ENCODE measurements at places on chromosomes 2 and 18.

GRCh38 chr2:149924028-149924427 is 336.5 kb upstream of the MMADHC start:
- no peak for DNase-seq

- no peak for DNase-seq
Observed at GRCh38 chr2:112600634-112601033, 16.2 kb downstream of the CHCHD5 start.

DNA sequence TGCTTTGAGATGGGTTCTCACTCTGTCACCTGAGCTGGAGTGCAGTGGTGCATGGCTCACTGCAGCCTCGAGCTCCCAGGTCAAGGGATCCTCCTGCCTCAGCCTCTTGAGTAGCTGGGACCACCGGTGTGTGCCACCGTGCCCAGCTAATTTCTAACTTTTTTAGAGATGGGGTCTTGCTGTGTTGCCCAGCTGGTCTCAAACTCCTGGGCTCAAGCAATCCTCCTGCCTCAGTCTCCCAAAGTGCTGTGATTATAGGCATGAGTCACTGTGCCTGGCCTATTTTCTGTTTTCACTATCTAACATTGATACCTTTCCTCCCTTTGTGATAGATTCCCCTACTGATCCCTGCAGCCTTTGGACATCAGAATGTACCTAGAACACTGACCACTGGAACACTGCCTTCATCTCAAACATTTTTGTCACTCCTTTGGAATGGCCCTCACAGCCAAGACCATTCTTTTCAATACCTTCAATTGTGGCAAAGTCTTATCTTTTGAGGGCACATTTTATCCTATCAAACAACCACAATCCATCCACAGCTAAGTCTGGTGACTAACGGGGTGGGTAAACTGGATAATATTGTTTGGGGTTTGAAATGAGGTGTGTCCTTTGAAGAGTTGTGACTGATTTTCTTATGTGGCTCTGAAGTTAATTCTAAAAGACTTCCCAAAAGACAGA is 43.7 kb downstream of the EPAS1 start:
- no peak for DNase-seq

GRCh38 chr18:78765142-78765541 is 214.5 kb upstream of the SALL3 start:
- DNase-seq = no peak

- no peak for DNase-seq
Observed at GRCh38 chr2:76050196-76050595, 339.5 kb upstream of the GCFC2 start.

DNA sequence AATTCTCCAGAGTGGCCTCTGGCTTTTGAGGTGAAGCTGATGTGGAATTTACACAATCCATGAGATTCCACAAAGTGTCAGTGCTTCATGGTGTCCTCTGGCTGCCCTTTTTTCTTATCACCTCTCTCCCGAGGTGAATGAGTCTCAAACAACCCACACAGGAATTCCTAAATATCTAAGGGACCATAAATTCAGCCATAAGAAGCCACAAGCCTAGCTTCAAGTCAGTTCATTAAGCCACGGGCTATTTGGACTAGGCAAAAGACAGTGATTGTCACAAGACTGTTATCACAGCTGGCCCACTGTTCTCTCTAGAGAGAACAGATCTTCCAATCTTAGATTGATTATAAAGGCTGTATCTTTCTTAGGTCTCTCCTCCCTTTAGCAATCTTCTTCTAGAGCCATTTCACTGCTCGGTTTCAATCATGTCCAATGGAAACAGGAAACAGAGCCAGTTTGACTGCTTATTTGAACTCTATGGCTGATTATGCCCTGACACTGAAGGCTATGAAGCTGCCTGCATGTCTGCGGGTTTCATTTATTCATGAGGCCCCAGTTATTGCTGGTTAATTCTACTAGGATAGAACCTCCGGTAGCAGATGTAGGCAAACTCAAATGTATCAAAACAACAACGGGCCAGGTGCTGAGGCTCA is 4.1 kb downstream of the NEMP2 start:
- no peak for DNase-seq

- no peak for DNase-seq
Observed at GRCh38 chr2:11263177-11263576, 81.3 kb downstream of the ROCK2 start.

GRCh38 chr18:51251625-51252024 is 54.1 kb upstream of the MEX3C start:
- no peak for DNase-seq

- DNase-seq = no peak
Observed at GRCh38 chr2:150100336-150100735, 387.1 kb downstream of the RND3 start.

DNA sequence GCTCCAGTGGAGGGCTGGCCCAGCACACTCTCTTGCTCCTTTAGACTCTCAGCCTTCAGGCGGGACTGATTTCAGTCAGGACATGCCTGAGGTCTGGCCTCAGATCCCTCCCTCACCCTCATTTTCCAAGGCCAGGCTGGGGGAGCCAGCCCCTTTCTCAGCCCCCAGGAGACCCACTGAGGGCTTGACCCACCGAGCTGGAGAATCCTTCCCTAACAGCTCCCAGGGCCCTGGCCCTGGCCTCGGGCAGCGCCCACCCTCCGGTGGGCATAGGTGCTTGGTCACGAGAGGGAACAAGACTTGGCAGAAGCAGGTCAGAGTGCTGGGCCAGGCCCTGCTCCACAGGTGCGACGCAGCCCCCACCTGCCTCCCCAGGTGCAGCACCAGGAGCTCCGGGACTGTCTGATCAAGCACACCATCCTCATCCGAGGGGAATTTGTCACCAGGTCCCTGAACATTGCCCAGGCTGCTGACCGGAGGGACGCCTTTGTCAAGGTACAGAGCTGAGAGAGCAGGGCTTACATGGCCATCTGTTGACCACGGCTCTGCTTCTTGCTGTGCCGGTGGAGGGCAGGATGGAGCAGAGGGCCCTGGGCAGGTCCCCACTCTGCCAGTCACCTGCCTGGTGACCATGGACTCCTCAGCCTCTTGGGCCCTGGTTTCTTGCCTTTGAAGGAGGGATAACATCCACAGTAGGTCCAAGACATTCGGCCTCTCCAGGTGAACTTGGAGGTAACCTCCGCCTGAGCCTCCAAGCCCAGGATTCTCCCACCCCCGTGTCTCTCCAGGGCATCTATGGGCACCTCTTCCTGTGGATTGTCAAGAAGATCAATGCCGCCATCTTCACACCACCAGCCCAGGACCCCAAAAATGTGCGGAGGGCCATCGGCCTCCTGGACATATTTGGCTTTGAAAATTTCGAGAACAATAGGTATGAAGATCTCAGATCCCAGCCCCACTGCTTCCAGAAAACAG is 46.3 kb downstream of the MYO7B start:
- DNase-seq = no peak

GRCh38 chr2:52054824-52055223 is 1022.9 kb upstream of the NRXN1 start:
- DNase-seq = no peak

- DNase-seq = no peak
Observed at GRCh38 chr2:14647714-14648113, 15.2 kb downstream of the LRATD1 start.

DNA sequence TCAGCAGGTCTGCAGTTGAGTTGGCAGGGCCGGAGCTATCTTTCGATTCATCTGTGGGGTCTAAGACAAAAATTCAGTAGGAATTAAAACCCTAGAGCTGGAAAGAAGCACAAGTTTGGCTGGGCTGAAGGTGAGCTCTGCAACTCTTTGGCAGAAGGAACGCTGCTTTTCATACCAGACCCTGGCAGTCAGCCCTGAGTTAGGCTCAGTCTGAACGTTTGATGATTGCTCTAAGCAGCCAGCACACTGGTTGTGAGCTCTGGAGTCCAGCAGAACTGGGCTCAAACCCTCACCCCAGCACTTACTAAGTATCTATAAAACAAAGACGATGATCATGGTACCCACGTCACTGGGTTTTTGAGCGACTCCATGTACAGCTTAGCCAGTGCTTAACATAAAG is 192.5 kb downstream of the TNS1 start:
- no peak for DNase-seq

GRCh38 chr2:77579076-77579769 is 57.0 kb upstream of the LRRTM4 start:
- no peak for DNase-seq

- DNase-seq = no peak
Observed at GRCh38 chr2:199710551-199710950, 140.4 kb downstream of the FTCDNL1 start.

DNA sequence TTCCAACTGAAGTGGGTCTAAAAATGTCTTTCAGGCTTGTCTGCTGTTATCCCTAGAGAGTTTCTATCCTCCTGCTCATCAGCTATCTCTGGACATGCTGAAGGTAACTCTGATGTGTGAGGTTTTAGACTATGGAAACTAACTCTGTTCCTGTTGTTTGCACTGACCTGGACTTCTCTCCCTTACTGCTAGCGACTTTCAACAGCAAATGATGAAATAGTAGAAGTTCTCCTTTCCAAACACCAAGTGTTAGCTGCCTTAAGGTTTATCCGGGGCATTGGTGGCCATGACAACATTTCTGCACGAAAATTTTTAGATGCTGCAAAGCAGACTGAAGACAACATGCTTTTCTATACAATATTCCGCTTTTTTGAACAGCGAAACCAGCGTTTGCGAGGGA is 26.9 kb downstream of the RMC1 start:
- no peak for DNase-seq

GRCh38 chr18:66334534-66334933 is 269.4 kb downstream of the CDH19 start:
- no peak for DNase-seq

GRCh38 chr2:148096012-148096411 is 75.1 kb downstream of the MBD5 start:
- DNase-seq = no peak

DNA sequence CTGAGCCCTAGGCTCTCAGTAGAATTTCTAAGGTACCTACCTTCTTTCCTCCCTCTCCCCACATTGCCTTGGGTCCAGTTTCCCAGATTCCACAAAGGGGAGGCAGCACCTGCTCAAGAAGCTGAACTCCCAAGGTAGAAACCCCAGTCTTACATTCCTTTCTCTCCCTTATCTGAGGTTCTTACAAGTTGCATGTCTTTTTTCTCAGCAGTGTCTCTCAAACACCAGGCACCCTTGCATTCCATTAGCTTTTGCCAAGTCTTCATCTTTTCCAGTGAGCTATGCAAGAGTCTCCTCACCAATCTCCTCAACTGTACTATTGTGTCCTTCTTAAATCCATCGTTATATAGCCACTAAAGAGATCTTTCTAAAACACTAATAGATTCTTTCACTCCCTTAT is 4.1 kb upstream of the NT5C1B start:
- DNase-seq = no peak

DNA sequence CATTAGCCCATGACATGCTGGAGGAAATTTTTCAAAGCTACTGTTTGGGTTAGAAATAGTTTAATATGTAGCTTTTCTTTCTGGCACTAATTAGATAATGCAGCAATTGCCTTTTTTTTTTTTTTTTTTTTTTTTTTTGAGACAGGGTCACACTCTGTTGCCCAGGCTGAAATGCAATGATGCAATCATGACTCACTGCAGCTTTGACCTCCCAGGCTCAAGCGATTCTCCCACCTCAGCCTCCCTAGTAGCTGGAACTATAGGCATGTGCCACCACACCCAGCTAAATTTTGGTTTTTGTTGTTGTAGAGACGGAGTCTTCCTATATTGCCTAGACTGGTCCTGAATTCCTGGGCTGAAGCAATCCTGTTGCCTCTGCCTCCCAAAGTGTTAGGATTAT is 136.2 kb downstream of the SP100 start:
- no peak for DNase-seq

GRCh38 chr2:38207168-38207567 is 131.2 kb upstream of the CYP1B1 start:
- DNase-seq = peak; percentile 62

GRCh38 chr2:170747921-170748320 is 22.3 kb upstream of the ERICH2 start:
- DNase-seq = peak; percentile 49

DNA sequence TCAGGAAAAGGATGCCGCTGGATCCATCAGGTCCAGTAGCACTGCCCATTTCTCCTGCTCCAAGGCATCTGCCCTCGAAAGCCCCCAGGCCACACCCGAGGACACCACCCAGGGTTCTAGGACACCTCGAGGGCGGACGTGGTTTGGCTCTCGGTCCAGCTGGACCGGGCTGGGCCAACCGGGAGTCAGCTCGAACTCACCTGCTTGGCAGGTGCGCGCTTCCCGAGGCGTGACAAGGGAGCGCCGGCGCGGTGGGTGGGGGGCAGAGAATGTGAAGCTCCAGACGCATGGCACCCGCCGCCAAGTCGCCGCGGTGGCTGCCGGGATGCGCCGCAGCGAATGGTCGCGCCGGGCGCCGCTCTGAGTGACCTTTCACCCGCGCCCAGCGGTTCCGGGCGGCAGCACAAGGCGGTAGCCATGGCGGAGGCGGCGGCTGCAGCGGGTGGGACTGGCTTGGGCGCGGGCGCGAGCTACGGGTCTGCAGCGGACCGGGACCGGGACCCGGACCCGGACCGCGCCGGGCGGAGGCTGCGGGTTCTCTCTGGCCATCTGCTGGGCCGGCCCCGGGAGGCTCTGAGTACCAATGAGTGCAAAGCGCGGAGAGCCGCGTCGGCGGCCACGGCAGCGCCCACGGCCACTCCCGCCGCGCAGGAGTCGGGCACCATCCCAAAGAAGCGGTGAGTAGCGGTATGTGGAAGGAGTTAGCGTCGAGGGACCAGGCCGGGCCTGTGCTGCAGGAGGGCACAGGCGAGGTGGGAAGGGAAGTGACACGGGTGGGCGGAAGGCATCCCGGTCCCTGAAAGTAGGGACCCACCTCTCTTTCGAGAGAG is at the start of gene AGPS:
Gene AGPS, plus strand, starts transcription at position 401 of the 830 bp plus-strand sequence. Its CDS starts 17 bp downstream, at position 418.
- no peak for DNase-seq

GRCh38 chr2:224359569-224359968 is 42.3 kb downstream of the FAM124B start:
- no peak for DNase-seq

DNA sequence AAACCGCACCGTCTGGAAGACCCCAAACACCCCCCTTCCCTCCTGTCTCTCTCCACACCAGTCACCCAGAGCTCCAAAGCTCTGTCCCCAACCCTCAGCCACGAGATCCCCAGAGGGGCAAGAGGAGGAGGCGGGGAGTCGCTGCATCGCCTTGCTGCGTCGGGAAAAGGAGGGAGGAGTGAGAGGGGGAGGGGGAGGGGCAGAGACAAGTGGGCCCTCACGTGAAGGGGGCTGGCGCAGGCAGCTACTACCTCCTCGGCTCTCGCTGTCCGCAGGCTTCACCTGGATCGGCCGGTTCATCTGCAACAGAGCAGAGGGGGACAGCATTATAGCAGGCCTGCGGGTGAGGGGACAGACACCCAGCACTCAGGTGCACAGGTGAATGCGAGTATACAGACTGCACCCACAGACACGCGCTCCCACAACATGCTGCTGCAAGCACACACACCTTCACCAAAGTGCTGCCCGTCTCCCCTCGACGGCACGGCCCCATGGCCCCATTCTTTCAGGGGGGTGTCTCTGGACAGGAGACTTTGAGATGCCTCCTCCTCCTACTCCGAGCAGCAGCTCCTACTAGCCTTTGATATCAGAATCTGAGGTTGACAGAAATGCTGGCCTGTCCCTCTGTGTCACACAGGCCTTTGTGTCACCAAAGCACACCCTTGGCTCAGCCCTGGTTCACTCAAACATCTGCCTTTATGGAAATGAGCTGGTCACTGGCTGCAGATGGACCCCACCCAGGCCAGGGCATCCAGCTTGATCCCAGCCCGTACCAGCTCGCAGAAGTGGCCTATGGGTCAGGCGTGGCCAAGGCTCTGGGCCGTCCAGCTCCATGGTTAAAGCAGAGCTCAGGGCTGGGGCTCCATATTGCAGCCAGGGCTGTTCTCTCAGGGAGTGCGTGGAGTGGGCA is 243.8 kb downstream of the CELF4 start:
- no peak for DNase-seq
